Keratinocyte (primary cell): ENCODE measurements at places on chromosomes 6 and 20. TPM values are rescaled to one million over a fixed set of nuclear protein-coding genes. Genes with fewer than 3 reads are reported as not detected.

The BFSP1 gene
- polyA plus RNA-seq: 1.8 to 2.2 TPM (median 2.2 TPM) in 3 replicates

The PBOV1 gene
- not detected in 3 replicates for polyA plus RNA-seq

The PLCB4 gene
- polyA plus RNA-seq: 2.4 to 4.1 TPM (median 3.1 TPM) in 3 replicates

The DEFB124 gene
- not detected in 3 replicates for polyA plus RNA-seq

DNA sequence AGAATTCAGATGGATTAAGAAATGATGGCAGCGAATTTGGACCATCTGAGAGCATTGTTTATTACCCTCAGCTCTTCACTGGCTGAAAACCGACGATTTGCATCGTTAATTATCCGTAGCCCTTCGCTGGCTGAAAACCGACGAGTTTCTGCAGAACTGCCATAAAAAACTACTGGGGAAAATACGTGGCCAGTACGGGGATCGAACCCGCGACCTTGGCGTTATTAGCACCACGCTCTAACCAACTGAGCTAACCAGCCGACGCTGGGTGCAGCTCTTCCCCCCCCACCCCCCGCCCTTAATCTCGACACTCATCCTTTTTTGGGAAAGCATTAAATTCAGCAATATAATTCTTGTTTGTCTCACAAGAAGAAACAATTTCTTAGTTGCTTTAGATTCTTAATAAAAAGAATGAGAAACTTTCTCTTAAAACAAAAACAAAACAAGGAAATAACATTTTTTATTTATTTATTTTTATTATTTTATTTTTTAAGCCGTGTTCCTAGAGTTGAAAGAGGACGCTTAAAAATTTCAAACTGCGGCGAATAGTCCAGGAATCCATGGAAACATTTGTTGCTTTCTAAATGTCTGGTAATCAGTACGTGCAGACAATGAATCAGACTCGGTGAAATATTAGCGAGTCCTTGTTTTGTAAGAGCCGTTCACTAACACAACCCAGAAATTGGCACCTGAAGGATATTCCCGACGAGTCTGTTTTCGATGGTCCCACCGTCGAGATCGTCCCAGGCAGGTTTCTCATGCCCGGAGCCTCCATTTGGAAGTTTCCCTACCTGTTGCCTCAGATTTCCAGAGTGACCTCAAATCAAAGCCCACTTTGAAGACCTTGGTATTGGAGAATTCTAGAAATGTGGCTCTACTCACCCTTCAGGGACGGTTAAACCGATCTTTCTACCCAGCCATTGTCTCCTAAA is 27.8 kb downstream of the PRSS16 start:
- H3K27me3 ChIP-seq: no peaks in the 10 kb centered on the region
- peak overlapping the region; percentile 27 for H3K4me3 ChIP-seq
- no peak for DNase-seq
- no peaks in the 10 kb centered on the region for H3K36me3 ChIP-seq
- no peak overlapping the region for H3K27ac ChIP-seq

DNA sequence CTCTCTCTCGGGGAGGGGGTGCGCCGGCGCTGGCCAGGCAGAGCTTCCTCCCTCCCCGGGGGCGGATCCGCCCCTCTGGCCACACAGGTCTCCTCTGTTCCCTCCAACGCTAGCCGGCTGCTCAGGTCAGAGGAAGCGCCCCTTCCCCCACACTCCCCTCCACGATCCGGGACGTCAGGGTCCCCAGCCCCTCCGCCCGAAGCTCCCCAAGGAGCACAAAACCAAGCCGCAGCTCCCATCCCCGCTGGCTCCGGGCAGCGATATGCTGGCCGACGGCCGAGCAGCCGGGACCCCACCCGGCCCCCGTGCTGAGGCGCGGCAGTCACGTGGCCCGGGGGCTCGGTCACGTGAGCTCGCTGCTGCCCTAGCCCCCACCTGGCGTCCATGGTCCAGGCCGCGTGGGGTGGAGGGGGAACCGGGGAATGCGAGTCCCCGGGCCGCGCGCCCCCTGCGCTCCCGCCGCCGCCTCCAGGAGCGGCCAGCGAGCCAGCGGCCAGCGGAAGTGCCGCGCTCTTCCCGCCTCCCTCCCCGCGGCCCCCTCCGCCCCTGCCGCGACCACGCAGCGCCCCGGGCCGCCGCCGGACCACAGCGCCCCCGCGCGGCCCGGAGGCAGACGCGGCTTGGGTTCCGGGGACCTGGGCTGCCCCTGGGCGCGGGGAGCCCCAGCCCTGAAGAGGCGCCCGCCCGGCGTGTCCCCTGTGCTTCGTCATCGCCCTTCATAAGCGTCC is at the start of gene SLC35B2:
Gene SLC35B2, minus strand, starts transcription at position 504 of the 728 bp plus-strand sequence. Its CDS starts 118 bp downstream, at position 386.
- H3K4me1 ChIP-seq: peaks cover 19% of the 10 kb centered on the region
- DNase-seq: no peak
- no peaks in the 10 kb centered on the region for H3K27me3 ChIP-seq
- peak within 1 kb of the TSS; percentile 73 for H3K27ac ChIP-seq
- H3K4me3 ChIP-seq: peak within 1 kb of the TSS; percentile 81
- peaks cover 35% of the 10 kb centered on the region for H3K36me3 ChIP-seq

GRCh38 chr20:61052776-61053442 is 199.2 kb upstream of the CDH4 start:
- no peaks in the 10 kb centered on the region for H3K4me1 ChIP-seq
- no peaks in the 10 kb centered on the region for H3K36me3 ChIP-seq
- DNase-seq: no peak
- H3K4me3 ChIP-seq: no peak overlapping the region
- no peak overlapping the region for H3K27ac ChIP-seq
- peaks cover 24% of the 10 kb centered on the region for H3K27me3 ChIP-seq

DNA sequence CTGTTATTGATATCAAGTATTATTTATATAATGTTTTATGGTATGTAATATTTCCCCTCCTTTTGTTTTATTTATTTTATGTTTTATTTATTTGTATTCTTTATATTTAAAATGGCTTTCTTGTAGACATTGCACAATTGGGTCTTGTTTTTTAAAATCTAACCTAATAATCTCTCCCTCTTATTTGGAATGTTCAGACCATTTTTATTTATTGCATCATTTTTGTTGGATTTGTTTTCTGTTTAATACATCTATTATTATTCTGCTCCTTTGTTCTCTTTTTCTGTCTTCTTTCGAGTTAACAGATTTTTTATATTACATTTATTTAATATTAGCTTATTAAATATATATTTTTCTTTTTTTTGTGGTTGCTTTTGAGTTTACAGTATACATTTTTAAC is 43.1 kb upstream of the SLC35B3 start:
- no peak for DNase-seq
- no peak overlapping the region for H3K27ac ChIP-seq
- H3K4me3 ChIP-seq: no peak overlapping the region
- H3K27me3 ChIP-seq: no peaks in the 10 kb centered on the region
- H3K4me1 ChIP-seq: no peaks in the 10 kb centered on the region
